ENCODE measurements at places on chromosomes 4 and X.

DNA sequence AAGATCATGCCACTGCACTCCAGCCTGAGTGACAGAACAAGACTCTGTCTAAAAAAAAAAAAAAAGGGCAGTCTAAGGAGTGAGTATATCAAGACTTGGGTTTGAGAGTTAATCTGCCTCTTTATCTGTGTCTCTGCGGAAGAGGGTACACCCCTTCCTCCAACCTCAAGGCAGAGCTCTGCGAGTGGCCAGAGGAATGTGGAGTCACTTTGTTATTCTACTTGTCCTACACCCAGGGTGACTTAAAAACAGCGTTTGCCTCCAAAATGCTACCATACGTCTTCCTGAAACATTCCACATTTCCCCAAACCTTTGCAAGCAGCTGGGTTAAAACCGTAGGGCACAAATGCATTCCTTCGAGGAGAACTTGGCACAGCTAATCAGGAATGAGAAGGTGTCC, 199.9 kb downstream of the SHOX start:
- no peak for DNase-seq

DNA sequence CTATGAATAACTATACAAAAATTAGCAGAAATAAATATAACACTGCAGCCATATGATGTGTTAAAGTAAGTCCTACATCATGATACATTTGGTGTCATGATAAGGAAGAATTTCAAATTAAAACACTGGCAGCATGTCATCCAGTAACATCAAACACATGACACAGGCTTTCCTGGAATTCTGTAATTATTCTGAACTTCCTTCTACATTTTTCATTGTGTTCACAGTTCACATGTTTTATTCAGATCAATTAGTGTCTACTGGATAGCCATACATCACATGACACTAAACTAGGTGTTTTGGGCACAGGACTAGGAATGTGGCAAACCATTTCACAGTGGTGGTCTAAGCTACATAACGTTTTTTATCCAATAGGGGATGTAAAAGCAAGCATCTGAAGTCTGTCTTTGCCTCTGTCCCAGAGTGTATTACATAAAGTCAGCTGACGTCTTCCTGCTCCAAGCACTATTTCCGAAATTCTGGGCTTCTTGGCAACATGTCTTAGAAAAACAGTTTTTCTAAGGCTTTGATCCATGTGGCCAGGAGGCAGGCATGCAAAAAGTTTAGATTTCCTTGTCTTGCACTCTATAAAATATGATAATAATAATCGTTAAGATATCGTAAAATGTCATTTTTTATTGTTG, 707.9 kb downstream of the CENPC start:
- no peak for DNase-seq

DNA sequence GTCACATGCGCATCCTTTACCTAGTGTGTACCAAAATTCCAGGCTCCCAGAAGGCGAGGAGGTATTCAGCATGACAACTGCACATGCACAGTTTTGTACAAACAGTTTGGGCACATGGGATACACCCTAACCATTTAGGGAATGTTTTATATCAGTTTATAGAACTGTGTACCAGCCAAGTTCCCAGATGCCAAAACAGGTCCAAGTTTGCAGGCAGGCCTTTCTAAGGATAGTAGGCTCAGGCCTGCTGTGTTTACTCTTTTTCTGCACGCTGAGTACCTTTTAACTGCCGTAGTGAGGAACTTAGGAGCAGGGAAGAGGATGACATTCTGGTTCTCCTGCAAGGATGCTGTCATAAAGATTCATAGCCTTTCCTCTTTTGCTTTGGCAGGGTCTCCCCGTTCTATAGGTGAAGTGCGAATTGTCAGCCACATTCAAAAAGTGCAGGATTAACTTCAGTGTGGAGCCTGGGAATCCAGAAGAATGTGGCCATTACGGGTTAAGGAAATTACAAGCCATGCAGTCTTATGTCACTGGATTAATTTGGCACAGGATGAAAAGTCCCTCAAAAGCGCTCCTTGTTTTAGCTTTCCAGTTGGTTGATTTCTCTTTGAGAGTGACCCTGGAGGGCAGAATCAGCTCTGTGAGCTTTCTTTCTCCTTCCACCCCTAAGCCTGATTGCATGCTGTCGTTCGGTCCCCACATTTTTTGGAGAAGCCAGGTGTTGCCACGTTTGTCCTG, 259.8 kb downstream of the ARHGAP10 start:
- DNase-seq, result no peak

DNA sequence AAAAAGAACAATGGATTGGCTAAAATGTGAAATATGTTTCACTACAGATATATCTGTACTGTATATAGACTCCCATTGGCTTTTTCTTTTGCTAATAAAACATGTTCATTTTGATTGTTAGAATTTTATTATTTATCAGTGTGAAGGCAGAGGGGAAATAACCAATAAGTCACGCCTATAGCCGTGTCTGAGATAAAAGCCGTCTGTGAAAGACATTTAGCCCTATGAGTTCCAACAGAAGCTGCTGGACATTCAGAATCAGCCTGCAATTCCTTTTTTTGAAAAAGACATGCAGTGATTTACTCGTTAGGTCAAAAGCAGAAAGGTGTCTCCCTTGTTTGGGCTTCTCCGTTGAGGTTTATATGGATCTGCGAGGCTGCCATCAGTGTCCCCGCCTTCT, 24.2 kb upstream of the SLC25A4 start:
- DNase-seq, result no peak

- DNase-seq, result no peak
Observed at GRCh38 chr4:98739751-98740150, 81.3 kb upstream of the TSPAN5 start.

DNA sequence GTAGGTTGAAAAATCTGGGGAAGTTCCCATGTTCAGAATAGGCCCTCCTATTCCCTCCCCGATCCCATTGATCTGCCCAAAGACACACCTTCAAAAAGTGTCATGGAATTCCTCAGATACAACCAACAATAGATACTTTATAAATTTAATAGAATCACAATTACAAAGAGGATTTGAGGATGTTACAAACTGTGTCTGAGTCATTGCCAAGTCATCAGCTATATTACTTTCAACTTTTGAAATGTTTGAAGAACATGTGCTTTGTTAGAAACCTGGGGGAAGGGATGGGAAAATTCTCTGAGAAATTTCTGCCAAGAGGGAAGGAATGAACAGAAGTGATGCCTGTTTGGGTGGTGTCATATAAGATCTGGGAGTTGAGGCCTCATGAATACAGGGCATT, 46.7 kb downstream of the KCNIP4 start:
- no peak for DNase-seq

- no peak for DNase-seq
Observed at GRCh38 chr4:41146716-41147506, 67.4 kb downstream of the APBB2 start.

- DNase-seq, result no peak
Observed at GRCh38 chr4:82901183-82901718, 716 bp downstream of the THAP9 start.

GRCh38 chrX:49019599-49020249, 17.7 kb upstream of the GRIPAP1 start:
- no peak for DNase-seq

GRCh38 chr4:44016570-44017421, 431.8 kb downstream of the KCTD8 start:
- no peak for DNase-seq

DNA sequence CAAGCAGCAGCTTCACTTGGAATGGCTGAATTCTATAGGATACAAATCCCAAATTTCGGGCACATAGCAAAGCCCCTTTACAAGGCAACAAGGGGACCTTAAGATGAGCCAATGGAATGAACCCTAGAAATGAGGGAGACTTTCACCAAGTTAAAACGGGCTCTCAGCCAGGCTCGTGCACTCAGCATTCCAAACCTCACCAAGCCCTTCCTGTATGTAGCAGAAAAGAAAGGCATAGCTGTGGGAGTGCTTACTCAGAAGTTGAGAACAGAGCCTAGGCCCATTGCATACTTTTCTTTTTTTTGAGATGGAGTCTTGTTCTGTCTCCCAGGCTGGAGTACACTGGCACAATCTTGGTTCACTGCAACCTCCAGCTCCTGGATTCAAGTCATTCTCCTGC, 10.8 kb upstream of the HERC5 start:
- DNase-seq, result no peak

- no peak for DNase-seq
Observed at GRCh38 chr4:103158760-103159159, 39.4 kb downstream of the CENPE start.

DNA sequence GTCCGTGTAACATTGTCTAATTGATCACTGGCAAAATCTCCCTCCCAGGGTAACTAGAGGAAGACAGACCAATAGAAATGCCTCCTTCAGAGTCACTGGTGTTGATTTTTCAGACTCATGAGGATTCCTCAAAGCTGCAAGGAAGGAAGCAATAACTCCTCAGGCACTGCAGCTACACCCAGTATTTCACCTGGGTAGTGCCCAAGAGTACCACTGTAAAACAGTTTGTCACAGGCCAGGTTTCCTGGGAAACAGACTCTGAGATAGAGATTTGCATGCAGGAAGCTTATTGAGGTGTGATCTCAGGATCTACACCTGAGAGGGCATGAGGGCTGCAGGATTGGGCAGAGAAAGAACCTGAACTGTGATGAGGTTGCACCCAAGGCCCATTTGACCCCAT, 240.7 kb upstream of the ATP6AP2 start:
- no peak for DNase-seq

- no peak for DNase-seq
Observed at GRCh38 chrX:42524379-42524778, 253.6 kb downstream of the PPP1R2C start.

- no peak for DNase-seq
Observed at GRCh38 chrX:77436682-77437081, 10.5 kb upstream of the FGF16 start.

DNA sequence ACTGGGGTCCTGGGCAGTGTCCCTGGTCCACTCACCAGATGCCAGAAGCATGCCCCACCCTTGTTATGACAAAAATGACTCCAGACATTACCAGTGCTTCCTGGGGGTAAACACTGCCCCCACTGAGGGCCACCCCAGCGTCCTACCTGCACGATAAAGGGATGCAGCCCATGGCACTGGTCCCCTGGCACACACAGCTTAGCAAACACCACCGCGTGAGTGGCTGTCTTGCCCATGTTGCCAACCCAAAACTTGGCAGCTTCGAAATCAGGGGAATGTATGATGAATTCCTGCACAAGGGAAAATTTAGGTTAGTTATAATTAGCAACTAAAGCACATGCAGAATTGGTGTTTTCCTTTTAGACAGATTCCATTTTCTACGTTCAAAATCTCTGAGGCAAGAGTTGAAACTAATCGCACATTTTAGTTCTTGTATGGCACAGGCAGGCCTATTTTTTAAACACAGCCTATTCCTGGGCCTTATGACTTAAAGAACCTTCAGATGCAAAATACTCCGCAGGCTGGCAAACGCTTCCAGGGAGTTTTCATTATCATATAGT, 30.4 kb downstream of the ACOX3 start:
- no peak for DNase-seq

DNA sequence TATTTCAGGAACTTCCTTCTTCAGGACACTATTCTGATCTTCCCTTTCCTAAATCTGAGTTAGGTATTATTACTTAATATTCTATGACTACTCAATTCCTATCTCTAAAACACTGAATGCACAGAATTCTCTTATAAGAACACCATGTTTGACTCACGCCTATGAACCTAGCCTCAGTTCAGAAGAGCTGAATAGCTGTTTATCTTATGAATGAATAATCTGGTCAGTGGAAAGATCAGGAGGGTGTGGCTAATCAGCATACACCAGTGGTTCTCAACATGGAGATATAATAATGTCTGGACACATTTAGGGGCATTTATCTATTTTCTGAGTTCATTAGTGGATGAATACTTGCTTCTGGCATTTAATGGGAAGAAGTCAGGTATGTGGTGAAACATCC, 24.2 kb downstream of the EPHA5 start:
- no peak for DNase-seq

GRCh38 chr4:96347582-96347981, 507.7 kb downstream of the PDHA2 start:
- DNase-seq, result no peak

GRCh38 chr4:174550541-174550940, 28.3 kb upstream of the HPGD start:
- DNase-seq, result no peak

- DNase-seq, result no peak
Observed at GRCh38 chr4:7529368-7530080, 94.8 kb upstream of the PSAPL1 start.

DNA sequence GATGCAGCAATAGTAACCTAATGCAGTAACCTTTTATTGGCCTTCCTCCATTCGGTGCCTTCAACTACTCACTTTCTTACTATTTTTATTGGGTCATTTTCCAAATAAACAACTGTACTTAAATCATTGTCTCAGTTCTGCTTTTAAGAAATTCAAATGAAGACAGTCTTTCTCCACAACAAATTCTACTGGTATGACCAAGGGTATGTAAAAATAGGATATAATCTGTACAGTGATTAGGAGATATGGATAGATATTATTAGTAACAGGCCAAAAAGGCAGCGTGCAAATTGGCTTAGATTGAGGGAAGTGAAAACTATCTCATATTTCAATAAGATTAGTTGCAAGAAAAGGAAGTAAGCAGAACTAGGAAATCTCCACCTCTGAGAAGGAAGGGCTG, 177.4 kb upstream of the PPP1R2C start:
- no peak for DNase-seq

GRCh38 chr4:13316354-13316753, 167.8 kb downstream of the RAB28 start:
- no peak for DNase-seq

GRCh38 chr4:893276-893994, 38.7 kb downstream of the GAK start:
- no peak for DNase-seq

- DNase-seq, result no peak
Observed at GRCh38 chr4:6079965-6080364, 61.7 kb upstream of the C4orf50 start.

DNA sequence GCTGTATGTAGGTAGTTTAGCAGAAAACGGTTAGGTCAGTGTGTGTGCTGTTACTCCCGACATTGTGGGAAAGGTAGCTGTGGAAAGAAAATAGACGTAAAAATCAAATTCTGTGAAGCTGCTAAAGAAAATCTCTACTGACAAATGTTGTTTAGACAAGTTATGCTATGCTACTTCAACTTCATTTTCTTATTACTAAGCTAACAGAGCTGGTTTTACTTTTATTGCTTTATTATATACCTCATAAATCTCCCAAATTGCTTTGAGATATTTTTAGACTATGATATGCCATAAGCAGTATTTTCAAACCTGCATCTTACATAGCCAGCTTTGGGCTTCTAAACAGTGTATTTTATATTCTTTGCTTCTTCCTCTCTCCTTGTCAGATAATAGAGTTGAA, 108.2 kb upstream of the PACRGL start:
- no peak for DNase-seq

DNA sequence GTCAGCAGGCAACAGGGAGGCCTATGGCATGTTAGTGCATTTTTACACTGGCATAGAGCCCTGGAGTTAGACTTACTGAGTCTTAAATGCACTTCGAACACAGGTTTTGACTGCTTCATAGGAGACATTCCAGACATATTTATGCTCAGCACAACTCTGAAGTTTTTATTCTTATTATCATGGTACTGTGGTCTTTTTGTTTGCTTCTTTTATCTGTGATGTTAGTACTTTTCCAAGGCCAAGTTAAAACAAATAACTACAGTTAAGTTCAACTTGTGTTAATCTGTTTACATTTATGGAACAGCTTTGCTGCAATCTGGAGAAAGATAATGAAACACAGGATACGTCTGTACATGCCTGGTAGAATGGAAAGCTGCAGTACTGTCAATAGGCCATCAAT, 76.5 kb downstream of the COL4A5 start:
- no peak for DNase-seq

Measured in T-helper 17 cell (primary cell).